ENCODE measurements at places on chromosomes 2 and 18.

DNA sequence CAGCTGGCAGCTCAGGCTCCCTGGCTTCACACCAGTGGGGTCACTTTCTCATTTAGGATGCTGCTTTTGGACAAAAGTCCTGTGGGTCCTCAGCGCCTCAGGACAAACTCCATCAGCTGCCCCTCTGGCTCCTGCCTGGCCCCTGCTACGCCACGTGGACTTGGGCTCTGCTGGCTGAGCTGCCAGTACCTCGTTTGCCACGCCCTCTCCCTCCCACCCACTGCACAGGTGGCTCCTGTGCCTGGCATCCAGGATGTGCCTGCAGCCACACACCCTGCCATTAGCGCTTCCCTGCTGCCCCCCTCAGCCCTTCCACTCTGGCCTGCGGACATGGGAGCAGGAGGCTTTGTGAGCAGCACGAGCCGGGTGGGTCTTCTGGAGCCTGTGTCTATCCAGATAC is 118.9 kb downstream of the ZNF236 start:
- no peak for DNase-seq

DNA sequence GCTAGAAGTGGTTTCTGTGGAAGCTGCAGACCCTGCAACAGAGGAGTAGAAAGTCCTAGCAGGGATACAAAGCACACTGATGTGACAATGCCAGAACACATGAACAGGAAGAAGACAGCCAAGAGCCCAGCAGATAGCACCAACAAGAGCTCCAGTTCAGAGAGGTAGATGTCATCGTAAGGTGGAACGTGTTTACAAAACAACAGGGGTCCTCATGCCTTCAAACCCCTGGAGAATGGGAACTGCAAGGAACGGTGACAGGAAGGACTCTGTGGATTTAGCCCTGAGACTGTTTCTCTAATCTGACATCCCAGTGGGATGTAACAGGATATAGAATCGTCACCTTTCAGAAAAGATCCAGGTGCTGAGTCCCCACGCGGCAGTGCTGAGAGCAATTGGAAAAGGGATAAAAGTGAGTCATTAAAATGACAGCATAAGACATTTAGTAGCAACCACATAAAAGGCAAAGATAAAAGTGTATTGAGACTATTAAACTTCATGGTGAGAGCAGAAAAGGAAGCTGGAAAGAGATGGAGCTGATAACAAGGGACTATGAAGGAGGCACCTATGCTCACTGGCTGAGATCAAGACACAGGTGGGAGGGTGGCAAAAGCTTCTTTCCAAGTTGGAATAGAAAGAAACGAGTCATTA is 195.2 kb downstream of the FBXO15 start:
- no peak for DNase-seq

DNA sequence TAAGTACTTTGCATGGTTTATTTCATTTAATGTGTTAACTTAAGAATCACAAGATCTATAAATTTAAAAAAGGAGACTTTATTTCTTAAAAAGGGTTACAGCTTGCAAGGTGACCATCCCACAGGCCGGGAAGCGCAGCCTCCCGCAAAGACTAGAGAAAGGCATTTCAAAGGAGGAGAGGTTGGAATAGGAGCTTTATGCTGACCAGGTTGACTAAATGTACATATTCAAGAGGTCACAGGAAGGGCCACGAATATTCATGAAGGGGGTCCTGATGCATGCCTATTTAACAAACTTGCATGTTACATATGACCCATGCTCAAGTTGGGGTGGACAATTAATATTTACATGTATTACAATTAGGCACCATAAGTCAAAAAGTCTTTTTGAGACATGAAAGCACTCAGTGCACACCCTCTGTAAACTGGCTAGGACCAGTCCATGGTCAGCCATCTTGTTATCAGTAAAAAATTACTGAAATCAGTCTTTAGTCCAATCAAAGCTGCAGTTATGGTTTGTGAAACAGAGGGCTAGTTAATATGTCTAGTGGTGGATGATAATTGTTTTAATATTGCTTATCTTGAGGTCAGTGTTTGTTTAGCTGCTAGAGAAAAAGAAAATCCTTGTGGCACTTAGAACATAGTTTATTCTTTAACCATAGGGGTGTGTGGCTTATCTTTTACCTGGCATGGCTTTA is 169.3 kb downstream of the KCNE4 start:
- no peak for DNase-seq

- no peak for DNase-seq
Measured at GRCh38 chr2:67986258-67986657, 76.5 kb downstream of the C1D start.

DNA sequence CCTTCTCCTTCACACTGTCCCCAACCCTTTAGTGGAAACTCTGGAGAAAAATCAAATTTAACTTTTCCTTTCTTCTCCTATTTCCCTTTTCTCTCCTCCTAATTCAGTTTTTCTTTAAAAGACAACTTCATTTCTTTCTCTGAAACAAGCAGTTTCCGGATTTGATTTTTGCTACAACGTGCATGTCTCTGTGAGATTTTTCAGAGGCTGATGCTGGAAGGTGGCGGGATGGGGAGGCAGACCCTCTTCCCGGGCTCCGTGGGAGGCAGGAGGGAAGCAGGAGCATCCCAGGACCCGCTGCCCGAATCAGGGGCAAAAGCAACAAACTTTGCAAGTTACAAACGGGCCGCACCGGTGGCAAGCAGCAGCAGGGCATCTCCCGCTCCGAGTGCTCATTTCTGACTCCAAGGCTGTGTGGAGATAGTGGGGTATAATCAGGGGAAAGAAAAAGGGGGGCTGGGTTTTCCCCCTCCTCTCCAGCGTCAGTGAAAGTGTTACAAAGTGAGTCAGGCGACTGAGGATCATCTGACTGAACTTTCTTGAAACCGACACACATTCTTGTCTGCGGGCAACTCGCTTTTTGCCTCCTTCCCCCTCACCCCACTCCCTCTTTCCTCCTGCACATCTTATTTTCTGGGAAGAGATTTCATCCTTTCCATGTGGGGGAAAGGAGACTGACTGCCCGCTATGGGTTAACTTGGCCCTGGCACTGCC is 6.4 kb downstream of the ZEB2 start:
- no peak for DNase-seq

- DNase-seq: no peak
Measured at GRCh38 chr2:233124421-233125080, 64.4 kb downstream of the INPP5D start.

GRCh38 chr2:204145791-204146190 is 209.2 kb downstream of the ICOS start:
- DNase-seq: no peak

DNA sequence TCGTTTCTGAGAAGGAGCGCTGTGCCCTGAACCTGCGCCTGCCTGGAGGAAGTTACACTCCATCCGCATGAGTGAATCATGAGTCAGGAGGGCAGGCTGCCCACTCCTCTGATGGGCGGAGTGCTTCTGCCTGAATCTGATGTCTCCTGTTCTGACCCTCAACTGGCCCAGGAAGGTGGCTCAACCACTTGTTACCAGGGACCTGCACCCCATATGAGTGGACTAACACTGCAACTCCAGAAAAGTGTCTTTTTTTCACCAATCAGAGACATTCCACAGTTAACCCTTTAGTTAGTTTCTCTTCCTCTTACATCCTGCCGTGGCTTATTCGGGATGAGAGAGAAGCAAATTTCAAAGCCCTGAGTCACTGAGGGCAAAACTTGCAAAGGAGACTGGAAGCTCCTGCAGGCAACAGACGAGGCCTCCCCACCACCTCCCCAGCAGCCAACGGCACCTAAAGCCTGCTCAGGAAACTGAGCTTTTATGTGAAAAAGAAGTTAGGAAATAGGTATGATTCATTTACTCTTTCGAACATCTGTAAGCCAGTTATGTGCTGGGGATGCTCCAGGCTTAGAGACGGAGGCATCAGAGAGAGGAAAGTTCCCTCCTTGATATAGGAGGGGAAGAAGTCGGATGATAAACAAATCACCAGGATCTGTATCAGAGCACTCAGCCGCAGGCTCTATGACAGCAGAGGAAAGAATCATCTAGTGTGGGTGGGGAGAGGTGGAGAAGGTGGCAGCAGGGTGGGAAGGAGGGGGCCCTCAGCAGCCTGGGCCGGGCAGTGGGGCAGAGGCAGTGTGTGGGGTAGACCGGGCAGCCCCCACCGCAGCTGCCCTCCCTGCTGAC is 30.9 kb downstream of the MBP start:
- DNase-seq: peak; percentile 99

DNA sequence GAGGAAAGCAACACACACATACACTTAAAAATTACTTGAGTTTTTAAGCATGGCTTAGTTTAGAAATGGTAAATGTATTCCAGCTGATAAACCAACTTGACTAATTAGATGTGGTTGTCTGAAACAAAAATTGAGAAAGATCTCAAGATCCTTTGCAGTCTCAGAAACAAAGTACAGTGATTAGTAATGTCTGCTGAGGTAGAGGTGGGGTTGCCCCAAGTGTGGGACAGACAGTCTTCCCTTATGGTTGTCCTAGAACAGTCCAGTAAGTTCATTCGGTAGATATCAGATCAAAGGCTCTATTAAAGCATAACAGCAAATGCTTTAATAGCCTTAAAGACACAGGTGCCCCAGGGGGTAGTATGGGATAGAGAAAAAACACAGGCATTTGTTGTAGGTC is 94.5 kb downstream of the BARD1 start:
- DNase-seq: no peak

DNA sequence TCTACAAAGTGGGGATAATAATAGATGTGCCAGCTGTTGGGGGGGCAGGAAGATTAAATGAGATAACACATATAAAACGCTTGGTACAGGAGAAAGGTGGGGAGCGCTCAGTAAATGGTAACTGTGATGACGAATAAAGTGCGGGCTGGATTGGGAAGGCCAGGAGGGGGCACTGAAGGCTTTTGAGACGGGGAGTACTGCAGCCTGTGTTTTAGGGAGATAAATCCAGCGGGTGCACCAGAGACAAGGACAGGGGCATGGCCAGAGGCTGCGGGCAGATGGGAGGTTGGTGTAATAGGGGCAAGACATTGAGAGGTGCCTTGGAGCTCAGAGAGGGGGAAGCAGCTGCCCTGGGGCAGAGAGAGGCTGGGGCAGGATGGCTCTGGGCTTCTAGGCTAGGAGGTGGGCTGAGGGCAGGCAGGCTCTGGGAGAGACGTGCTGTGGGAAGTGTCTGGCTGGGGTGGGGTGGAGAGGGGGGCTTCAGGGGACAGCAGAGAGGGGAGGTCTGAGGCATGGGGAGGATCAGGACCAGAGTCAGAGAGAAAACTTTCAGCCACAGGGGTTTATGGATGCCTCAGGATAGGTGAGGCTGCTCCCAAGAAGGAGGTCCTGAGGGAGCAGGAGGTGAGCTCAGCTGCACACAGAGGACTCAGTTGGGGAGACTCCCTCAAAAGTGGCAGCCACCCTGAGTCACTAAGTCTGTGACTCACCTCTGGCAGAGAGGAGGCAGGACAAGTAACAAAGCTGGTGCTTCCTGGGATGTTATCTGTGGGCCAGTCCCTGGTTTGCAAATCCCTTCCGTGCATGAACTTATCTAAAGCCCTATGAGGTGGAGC is 18.8 kb downstream of the TEX44 start:
- no peak for DNase-seq

GRCh38 chr2:40103590-40103989 is 324.5 kb upstream of the THUMPD2 start:
- DNase-seq: no peak

DNA sequence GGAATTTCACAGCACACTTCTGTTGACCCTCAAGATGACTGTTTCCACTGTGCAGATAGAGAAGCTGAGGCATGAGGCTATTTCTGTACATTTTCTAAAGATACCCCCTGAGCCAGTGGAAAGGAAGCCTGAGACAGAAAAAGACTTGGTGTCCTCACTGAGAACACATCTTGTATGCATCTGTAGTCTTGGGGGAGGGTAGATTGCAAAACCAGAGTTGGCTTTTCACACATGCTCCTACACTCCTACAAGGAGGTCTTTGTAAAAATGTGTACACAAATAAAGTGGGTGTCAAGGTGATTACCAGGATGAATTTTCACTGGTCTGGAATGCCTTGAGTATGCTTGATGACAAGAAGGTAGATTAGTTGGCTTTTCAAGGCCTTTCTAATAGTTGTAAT is 98.0 kb downstream of the KCTD18 start:
- no peak for DNase-seq

GRCh38 chr2:22880161-22880560 is 504.8 kb upstream of the KLHL29 start:
- no peak for DNase-seq

DNA sequence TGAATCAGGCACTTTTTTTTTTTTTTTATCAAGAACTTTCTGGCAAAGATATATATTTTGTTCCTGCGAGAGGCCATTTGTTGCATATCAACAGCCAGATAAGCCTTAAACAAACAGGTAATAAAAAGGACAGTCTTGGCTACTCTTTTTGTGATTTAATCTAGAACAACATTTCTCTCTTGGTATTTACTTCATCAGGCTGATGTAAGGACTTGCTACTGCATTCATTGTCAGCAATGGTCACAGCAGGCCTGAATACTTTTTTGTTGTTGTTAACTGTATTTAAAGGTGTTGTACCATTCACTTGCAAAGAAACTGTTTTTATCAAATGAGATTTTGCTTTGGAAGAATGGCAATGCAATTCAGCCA is 683.8 kb downstream of the IRS1 start:
- DNase-seq: no peak

GRCh38 chr2:102251042-102251848 is 60.1 kb upstream of the IL1RL1 start:
- DNase-seq: no peak

DNA sequence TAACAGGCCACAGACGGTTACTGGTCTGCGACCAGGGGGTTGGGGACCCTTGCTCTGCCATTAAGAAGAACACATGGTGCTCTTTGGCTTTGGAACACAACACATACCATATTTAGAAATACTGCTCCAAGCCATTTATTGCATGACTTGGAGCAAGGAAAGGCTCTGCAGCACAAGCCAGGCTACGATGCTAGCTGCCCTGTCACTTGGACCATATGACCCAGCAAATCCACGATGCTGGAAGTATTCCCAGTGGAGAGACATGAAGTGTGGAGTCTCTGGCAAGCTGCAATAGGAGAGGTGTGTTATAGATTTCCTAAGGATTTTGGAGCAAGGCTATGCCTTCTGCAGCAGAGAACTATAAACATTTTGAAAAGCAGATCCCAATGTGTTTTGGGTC is 171.2 kb downstream of the HAUS1 start:
- no peak for DNase-seq

GRCh38 chr18:37481491-37481890 is 84.1 kb downstream of the CELF4 start:
- no peak for DNase-seq

DNA sequence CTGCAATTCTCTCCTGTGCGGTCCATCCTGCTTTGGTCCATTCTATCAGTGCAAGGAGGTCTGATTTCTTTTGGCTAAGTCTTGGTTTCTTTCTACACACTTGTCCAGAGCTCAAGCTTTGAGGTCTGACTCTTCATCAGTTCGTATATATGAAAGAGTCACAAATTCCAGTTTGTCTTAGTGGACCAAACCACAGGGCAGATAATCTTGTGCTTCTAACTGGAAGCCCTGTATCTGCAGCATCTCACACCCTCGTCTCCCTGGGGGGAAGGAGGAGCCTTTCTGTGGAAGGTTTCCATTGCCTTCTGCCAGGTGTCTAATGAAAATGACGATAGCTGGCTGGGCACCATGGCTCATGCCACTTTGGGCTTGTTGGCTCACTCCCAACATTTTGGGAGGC is 148.5 kb downstream of the SPP2 start:
- no peak for DNase-seq

GRCh38 chr18:50161597-50162205 is 33.2 kb downstream of the MYO5B start:
- no peak for DNase-seq
